ENCODE measurements at places on chromosomes 5 and 9.

DNA sequence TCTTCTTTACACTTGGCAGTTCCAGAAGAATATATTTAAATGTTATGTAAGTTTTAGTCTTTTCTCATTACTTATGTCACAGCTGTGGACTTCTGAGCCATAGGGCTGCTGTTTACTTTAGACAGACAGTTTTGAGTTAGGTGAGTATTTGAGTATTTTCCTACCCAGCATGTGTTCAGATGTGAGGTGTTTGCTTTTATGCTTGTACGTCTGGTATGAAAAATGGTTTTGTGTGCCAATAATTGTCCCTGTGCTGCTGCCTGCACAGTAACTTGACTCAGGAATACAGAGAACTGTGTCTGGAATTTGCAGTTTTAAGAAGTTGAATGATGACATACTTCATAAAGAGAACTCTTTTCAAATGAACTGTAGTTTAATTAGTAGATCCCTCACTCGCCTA, 20.8 kb downstream of the MEGF10 start:
- DNase-seq, result no peak

DNA sequence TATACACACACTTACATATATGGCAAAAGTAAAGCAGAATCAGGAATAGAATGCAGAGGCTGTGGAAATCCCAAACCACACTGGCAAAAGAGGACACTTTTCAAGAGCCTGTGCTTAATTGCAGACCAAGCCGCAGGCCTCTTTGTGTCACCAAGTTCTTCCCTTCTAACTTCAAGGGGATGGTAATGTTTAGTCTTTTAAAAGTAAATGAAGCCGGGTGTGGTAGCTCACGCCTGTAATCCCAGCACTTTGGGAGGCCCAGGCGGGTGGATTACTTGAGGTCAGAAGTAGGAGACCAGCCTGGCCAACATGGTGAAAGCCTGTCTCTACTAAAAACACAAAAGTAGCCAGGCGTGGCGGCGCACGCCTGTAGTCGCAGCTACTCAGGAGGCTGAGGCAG, 28.7 kb downstream of the ROR2 start:
- DNase-seq, result peak; percentile 17

DNA sequence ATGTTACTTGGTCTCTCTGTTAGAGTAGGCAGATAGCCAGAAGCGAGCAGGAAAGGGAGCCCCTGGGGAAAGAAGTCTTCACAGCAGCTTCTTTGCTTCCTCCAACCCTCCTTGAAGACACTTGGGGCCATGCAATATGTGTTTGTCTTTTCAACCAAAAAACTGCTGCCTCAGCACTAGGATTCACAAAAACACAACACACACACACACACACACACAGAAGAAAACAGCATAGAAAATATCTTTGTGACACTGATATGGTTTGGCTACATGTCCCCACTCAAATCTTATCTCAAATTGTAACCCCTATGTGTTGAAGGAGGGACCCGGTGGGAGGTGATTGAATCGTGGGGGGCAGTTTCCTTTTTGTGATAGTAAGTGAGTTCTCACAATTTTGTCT, 133.3 kb downstream of the CDH12 start:
- DNase-seq, result no peak

GRCh38 chr9:83219924-83220438, 157.0 kb upstream of the RASEF start:
- no peak for DNase-seq

DNA sequence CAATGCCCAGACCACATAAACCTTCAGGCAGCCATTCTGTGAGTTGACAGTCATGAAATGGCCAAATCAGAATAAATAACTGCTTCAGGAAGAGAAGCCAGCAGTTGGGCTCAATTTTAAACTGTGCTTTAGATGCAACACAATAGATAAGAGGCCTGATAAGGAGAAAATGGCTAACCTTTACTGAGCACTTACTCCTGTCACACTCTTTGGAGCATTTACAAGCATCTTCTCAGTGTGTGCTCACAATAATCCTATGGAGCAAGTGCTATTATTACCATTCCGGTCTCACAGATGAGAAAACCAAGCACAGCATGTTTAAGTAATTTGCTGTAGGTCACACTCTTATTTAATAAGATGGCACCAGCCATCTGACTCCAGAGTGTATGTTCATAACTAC, 11.5 kb upstream of the SH3RF2 start:
- no peak for DNase-seq

GRCh38 chr5:163659568-163659902, 154.1 kb downstream of the MAT2B start:
- DNase-seq, result no peak

DNA sequence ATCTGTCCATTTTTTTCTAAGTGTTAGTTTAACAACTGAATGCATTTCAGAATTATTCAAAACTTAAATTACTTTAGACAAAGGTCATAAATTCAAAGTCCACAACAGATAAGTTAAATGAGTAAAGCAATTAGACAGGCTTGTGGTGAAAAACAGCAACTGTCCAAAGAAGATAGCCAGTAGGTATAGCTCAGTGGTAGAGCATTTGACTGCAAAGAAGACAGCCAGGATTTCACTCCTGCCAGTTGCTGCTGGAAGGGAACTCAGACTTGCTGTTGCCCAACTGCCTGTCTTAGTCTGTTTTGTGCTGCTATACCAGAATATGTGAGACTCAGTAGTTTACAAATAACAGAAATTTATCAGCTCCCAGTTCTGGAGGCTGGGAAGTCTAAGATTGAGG, 10.0 kb downstream of the FANCC start:
- DNase-seq, result no peak

GRCh38 chr9:128187361-128187760, 4.0 kb downstream of the CIZ1 start:
- DNase-seq, result no peak

GRCh38 chr5:157648275-157648990, 3.8 kb downstream of the SOX30 start:
- DNase-seq, result no peak
